Renal pelvis (tissue), 12 donors: ENCODE measurements at places on chromosomes 3 and 15. TPM values are rescaled to one million over a fixed set of nuclear protein-coding genes. Genes with fewer than 3 reads are reported as not detected.

DNA sequence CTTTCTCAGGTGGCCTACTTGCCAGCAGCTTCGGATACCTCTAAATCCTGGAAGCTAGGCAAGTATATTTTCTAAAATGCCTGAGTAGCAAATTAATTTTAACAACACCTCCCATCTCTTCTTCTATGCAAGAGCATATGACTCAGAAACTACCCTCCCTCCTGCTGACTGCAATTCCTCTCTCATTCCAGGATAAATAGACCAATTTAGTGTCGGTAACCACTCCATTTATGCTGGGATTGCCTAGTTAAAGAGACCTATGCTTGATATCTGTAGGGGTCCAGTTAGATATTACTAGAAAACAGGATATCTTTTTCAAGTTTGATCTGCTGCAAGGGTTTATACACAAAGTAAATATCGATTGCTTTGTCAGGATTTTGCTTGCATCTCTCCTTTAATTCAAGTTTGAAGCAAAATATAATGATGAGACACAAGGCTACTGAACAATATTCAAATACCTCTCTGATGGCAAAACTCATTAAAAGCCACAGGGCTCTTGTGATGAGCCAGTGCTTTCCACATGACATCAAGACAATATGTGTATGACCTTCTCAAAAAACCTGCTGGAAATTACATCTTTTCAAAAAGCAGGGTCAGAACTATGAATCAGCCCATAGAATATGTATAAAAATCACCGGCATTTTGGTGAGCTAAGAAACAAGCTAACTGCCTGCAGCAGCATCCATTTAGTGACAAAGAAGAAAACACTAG is 491.6 kb upstream of the NECTIN3 start:
- no peak for DNase-seq

DNA sequence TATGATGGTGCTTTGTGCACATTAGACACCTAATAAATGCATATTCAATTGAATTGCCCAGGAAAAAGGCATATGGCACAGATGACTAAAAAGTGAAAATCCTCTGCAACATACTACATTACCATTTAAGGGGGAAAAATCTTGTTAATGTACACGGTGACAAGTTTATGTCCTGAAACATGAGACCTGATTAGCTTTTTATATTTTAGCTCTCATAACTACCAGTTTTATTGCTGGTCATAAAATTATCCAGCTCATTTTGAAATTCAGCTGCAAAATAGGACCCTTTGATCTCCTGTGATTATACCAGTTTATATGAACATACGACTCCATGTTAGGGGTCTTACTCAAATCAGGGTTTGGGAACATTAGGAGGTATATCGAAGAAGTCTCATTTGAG is 684.6 kb upstream of the CCDC54 start:
- DNase-seq = no peak

GRCh38 chr3:183100376-183100775 is 1.1 kb upstream of the MCCC1 start:
- no peak for DNase-seq

DNA sequence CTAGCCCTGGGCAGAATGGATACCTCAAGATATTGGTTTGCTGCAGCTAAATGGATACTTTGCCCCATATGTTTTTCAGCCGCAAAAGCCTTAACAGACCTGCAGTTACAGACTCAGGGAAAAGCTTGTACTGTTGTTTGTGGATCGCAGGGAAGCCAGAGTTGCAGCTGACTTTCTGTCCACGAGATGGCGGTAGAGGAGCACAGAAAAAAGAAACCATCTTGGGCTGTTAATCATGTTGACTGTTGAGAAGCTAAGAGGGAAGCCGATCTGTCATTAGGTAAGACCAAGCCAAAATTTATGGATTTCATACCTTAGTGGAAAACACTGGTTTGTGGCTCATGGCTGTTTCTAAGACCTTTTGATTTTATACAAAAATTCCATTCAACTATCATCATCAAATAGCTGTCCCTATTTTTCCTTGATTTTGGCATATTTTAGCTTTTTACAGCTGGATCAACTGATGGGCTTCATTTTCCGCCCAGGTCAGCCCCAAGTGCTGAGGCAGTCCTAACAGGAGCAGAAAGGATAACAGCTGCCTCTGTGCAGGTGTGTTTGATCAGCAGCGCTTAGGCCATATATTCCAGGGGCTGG is 205.7 kb upstream of the ZPLD1 start:
- DNase-seq = peak; percentile 80

- DNase-seq = no peak
These were observed 213.6 kb downstream of the GAP43 start for GRCh38 chr3:115836944-115837343.

GRCh38 chr3:43104660-43105595 is 951 bp downstream of the POMGNT2 start:
- DNase-seq = no peak

- no peak for DNase-seq
These were observed 19.2 kb downstream of the SNX33 start for GRCh38 chr15:75666823-75667501.

DNA sequence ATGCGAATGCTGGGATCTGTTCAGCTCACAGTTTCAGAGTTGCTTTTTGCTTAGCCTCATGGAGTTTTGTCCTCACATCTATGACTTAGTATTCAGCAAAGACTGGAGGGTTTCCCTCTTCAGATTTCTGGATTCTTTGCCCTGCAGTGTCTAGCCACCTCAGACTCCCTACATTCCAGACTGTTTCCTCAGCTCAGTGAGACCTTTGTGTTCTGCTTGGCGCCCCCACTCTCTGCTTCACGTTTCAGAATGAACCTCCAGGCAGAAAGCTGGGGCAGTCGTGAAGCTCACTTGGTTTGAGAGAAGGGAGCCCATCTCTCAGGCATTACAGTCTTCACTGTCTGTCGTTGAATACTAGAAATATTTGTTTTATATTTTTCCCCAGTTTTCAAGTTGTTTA is 118.1 kb downstream of the CACNA1D start:
- no peak for DNase-seq

- DNase-seq = no peak
These were observed 145.8 kb upstream of the BHLHE40 start for GRCh38 chr3:4833471-4833870.

DNA sequence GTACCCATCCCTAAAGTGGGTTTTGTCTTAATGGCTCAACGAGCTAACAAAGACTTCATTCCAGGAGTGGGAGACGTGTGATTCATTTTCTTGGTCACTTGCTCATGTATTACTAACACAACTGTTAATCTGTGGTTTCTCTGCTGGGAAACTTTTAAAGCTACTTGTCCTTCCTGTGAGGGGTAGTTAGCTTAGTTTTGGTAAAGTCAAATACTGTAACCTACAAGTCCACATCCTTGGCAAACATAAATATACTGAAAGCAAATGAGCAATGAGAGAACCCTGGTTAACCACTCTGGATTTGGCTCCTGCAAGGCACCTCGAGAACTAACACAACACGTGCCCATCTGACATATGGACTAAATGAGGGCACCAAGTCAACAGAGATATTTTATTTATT is 19.9 kb downstream of the NOX5 start:
- DNase-seq = no peak

GRCh38 chr3:134685929-134686802 is 35.3 kb upstream of the KY start:
- no peak for DNase-seq

DNA sequence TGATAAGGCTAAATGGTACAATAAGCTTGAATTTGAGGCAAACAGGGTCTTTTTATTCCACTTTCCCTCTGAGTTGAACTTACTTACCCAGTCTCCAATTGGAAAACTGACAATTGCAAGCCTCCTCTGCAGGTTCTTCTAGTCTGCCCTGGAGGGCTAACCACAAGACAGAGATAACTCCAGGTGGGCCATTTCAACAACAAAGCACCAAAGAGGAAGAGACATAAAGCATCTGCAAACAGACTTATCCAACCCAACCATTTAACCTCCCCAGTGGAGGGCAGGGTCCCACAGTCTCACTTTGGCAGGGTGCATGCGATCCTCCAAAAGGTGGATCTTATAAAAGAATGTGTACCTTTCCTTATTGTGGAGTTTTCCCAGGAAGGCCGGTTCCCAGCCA is 525.8 kb downstream of the DIPK2A start:
- no peak for DNase-seq

Gene GOLGA6A
- polyA plus RNA-seq = not detected

Gene CHRNA3
- 1.3 TPM for polyA plus RNA-seq

Gene TM4SF1
- 56.7 TPM for polyA plus RNA-seq

Gene CMTM8
- polyA plus RNA-seq = 10.8 TPM

Gene DZIP1L
- polyA plus RNA-seq = 26.2 TPM

Gene TMEM108
- 1.9 TPM for polyA plus RNA-seq
